ENCODE measurements at places on chromosomes 2 and 18.

DNA sequence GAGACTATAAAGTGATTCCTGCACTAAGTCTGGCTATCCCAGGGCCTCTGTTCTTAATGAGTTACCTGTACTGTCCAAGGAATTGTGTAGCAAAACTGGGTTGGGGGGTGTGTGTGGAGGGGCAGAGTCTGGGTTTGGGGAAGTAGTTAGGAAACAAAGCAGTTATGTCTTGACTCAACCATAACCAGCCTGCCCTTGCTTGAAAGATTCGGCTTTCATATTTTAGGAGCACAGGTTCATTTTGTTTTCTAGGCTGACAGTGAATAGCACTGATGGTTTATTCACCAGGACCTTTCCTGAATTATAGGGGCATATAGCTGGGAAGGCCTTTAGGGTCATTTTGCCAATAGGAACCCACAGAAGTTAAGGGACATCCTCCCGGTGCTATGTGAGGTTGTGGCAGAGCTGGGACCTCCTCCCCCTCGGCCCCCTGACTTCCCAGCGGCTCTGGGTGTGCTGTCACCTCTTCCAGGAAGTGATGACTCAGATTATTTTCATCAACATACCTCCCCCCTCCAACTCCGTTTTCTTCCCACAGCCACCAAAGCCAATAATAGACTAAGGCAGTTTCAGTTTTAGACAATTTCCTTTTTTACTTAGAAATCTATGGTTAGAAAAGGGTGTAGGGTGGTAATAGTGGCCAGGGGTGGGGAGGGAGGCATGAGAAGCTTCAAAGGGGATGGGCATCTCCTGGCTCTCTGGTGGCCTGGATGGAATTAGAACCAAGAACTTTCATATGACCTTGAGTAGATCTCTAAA is 44.8 kb downstream of the SETBP1 start:
- DNase-seq = peak; percentile 86

- DNase-seq = no peak
These were observed 11.1 kb downstream of the SNTG2 start for GRCh38 chr2:961786-962185.

DNA sequence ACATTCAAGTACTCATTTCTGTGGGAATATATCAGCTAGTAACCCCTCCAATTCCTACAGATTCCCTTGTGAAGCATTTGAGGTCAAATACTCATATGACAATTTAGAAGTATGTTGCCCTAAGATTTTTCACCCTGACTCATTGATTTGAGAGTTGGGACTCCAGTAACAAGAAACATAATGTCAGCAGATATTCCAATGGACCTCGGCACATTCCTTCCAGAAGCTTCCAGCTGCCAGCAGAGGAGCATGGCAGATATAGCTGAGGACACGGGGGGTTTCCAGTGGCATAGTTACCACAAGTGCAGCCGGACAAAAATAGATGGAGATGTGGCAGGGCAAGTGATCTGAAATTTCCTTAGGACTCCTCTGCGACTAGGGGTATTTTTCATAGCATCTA is 101.9 kb upstream of the ARHGAP28 start:
- no peak for DNase-seq

- no peak for DNase-seq
These were observed 198.1 kb downstream of the PDE1A start for GRCh38 chr2:182228741-182229140.

GRCh38 chr2:40317046-40317445 is 134.8 kb downstream of the SLC8A1 start:
- no peak for DNase-seq

- DNase-seq = no peak
These were observed 11.6 kb upstream of the XDH start for GRCh38 chr2:31426096-31426495.

DNA sequence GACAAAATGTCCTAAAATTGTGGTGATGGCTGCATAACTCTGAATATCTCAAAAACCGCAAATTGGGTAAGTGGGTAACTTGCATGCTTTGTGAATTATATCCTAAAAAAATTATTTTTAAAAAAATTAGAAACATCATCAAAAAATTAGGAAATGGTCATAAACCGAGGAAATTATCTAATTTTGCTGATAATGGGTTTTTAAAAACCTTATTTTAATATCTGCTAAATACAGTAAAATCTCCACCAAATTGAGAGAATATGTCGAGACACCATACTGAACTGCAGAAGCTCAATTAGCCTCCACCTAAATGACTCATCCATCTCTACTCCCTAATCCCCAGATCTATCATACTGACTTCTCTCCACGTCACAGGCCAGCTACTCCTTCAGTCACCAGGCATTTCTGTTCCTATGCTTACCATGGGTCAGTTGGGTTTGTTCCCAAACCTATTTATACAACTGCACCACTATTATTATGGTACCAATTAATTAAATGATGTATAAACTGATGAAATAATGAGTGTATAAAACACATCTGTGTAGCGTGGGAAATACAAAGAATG is 36.1 kb downstream of the SPIRE1 start:
- DNase-seq = no peak

GRCh38 chr2:120451334-120451733 is 105.4 kb downstream of the INHBB start:
- no peak for DNase-seq

DNA sequence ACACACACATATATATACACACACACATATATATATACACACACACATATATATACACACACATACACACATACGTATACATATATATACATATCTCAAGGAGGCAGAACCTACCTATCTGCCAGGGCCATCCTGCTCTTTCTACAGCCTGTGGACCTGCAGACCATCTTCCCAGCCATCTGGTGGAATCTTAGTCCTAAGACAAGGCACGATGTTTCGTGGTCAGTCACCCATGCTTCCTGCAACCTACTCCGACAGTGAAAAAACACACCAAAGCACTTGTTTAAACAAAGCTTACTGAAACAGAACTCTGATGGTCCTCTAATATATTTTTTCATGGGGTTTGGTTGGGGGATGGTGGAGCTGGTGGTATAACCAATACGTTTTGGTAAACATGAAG is 164.2 kb upstream of the ZNF521 start:
- no peak for DNase-seq

DNA sequence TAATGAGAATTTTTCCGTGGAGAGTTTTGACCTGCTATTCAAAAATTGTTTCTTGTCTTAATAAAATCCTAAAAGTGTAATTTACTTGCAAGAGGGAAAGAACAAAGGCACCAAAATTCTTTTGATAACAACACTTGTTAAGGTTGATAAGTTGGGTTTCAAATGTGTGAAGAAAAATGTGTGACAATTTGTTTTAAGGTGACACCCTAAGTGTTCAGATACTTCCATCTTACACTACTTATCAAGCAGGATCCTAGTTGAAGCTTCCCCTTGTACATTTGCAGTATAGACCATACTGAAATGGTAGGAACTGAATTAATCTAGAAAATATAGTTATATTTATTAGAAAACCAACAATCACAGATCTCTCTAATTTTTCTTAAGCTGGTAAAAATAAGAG is 204.6 kb downstream of the ARHGAP15 start:
- DNase-seq = no peak

- no peak for DNase-seq
These were observed 127.8 kb downstream of the ARHGAP28 start for GRCh38 chr18:6857300-6857699.

- no peak for DNase-seq
These were observed 63.9 kb downstream of the PPP4R1 start for GRCh38 chr18:9550429-9550828.

DNA sequence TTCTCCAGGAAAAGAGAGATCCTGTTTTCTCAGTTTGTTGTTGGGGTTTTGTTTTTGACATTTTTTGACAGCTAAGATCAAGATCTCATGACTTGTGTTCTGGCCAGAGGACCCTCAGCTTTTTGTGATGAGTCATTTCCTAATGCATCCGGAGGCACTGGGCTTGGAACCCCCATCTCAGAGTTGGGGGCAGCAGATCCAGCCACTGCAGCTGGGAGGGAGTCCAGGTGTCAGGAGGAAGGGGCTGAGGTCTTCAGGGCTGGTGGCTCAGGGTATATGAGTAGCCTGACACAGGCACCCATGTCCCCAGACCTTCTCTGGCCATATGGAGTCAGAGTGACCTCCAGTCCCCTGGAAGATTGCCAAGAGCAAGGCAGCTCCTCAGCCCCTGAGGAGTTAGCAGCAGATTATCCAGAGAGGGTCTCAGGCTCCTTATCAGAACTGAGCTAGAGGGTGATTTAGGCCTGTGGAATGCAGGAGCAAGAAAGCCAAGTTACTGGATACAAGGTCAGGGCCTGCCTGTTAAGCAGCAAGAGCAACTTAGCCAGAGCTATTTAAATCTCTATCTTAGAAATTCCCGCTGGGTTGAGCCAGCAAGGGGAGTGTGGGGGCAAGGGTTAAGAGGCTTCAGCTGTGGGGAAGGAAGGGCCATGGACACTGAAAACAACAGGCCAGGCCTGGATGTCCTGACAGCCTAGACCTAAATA is 62.4 kb downstream of the TANC1 start:
- no peak for DNase-seq
